ENCODE measurements at places on chromosomes 6 and 20. TPM values are rescaled to one million over a fixed set of nuclear protein-coding genes. Genes with fewer than 3 reads are reported as not detected.

- DNase-seq: no peak
- H3K4me3 ChIP-seq: no peak overlapping the region
- no peak overlapping the region for H3K27ac ChIP-seq
- no peaks in the 10 kb centered on the region for H3K36me3 ChIP-seq
- no peaks in the 10 kb centered on the region for H3K27me3 ChIP-seq
These were observed 85.7 kb downstream of the MRAP2 start for GRCh38 chr6:84119277-84119676.

GRCh38 chr20:59664421-59664941 lies 60.1 kb downstream of the PHACTR3 start:
- no peak overlapping the region for H3K27ac ChIP-seq
- no peaks in the 10 kb centered on the region for H3K36me3 ChIP-seq
- H3K27me3 ChIP-seq: no peaks in the 10 kb centered on the region
- H3K4me3 ChIP-seq: no peak overlapping the region
- H3K4me1 ChIP-seq: no peaks in the 10 kb centered on the region
- DNase-seq: no peak

GRCh38 chr20:3080939-3081388 lies 3.6 kb downstream of the AVP start:
- H3K4me3 ChIP-seq: no peak overlapping the region
- peaks cover 13% of the 10 kb centered on the region for H3K4me1 ChIP-seq

DNA sequence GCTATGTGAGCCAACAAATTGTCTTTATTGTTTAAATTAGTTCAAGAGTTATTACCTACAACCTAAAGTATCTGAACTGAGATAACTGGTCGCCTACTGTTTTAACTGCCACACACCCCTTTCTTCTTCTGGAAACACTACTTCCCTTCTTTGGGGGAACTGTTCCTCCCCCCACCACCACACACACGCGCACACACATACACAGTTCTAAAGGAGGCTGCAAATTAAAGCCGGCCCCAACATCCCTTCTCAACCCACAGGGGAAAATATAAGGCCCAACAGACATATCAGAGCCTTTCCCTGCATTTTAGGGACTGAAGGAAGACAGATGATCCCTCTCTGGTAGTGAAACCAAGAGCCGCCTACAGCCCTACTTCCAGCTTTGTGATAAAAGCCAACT lies 348.0 kb upstream of the JARID2 start:
- no peak for DNase-seq
- H3K27me3 ChIP-seq: no peaks in the 10 kb centered on the region
- H3K4me1 ChIP-seq: no peaks in the 10 kb centered on the region
- no peak overlapping the region for H3K27ac ChIP-seq

DNA sequence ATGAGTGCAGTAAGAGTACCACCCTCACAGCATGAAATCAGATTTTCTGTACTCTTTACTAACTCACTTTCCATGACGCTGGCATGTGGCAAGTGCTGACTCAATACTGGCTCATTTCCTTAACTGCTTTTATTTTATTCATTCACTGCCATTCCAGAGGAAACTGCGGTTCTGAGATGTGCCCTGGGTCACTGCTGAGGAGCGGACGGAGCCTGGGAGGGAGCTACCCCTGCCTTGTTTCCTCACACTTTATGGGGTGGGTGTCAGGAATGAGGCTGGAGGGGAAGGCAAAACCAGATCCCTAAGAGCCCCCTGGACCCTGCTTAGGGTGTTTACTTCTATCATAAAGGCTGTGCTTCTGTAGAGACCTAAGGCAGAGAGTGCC lies 14.4 kb downstream of the NT5E start:
- no peak overlapping the region for H3K4me3 ChIP-seq
- DNase-seq: no peak
- no peak overlapping the region for H3K27ac ChIP-seq
- no peaks in the 10 kb centered on the region for H3K27me3 ChIP-seq
- H3K36me3 ChIP-seq: no peaks in the 10 kb centered on the region
- no peaks in the 10 kb centered on the region for H3K4me1 ChIP-seq

DNA sequence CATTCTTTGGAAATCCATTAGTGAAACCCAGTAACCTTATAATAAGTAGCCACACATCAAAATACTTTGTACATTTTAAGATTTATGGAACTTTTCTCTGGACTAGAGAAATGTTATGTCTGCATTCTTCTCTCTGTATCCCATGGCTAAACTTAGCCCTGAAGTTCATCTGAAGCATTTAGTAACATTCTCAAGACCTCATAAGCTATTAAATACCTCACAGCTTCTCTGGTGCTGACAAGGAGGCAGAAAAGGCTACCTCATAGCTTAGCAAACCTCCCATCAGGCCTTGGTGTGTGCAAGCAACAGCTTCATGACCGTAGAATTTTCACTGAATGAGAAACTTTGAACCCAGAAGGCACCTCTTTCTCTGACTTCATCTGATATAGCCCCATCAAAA lies 38.9 kb upstream of the HDGFL1 start:
- no peaks in the 10 kb centered on the region for H3K4me1 ChIP-seq
- no peaks in the 10 kb centered on the region for H3K27me3 ChIP-seq
- no peaks in the 10 kb centered on the region for H3K36me3 ChIP-seq
- H3K27ac ChIP-seq: no peak overlapping the region

- H3K4me3 ChIP-seq: no peak overlapping the region
- H3K27me3 ChIP-seq: no peaks in the 10 kb centered on the region
- no peak overlapping the region for H3K27ac ChIP-seq
- peak; percentile 24 for DNase-seq
- no peaks in the 10 kb centered on the region for H3K36me3 ChIP-seq
- H3K4me1 ChIP-seq: no peaks in the 10 kb centered on the region
These were observed 118.1 kb upstream of the AFDN start for GRCh38 chr6:167708501-167709094.

The SEMG1 gene
- total RNA-seq: not detected

The REM1 gene
- total RNA-seq: 0.12 TPM

The LY6G6D gene
- total RNA-seq: not detected

The PROKR2 gene
- total RNA-seq: not detected

The KHDC1L gene
- not detected for total RNA-seq
